SK-N-MC (cell line): ENCODE measurements at places on chromosomes 16 and 17.
A peak's percentile ranks its signal among the peaks of the same experiment; 100 is the strongest.

- DNase-seq: no peak
These were observed 14.6 kb upstream of the CNGB1 start for GRCh38 chr16:57985204-57986181.

- no peak for DNase-seq
These were observed 274.2 kb upstream of the SOX9 start for GRCh38 chr17:71846561-71847110.

DNA sequence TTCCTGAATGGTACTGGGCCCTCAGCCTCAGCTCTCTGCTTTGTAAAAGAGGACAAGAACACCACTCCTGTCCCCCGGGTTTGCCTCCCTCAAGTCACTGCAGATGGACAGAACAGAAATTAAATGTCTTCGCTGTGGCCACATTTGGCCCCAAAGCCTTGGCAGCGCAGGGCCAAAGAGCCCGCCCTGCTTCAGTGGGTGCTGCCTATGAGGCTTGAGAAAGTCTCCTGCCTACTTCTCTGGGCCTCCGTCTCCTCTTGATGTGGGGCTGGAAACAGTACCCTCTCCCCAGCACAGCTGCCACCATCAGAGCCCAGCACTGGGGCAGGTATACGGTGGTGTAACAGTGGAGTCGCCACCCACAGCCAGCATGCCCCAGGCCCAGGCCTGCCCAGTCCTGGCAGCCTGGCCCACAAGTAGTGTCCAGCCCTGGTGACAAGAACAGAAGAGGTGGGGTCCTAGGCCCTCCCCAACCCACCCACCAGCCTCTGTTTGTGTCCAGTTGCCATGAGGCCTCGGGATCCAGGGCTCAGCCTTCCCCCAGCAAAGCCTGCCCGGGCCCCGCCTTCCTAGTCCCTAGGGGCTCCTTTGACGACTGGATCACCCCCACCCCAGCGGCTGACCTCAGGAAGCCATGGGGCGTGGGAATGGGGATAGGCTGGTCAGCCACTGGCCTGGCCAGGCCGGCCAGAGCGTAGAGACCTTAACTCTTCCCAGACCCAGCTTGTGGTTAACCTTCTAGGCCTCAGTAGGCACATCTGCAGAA lies 3.9 kb upstream of the TPPP3 start:
- DNase-seq: no peak

GRCh38 chr17:61568219-61569072 lies 22.6 kb downstream of the NACA2 start:
- no peak for DNase-seq

DNA sequence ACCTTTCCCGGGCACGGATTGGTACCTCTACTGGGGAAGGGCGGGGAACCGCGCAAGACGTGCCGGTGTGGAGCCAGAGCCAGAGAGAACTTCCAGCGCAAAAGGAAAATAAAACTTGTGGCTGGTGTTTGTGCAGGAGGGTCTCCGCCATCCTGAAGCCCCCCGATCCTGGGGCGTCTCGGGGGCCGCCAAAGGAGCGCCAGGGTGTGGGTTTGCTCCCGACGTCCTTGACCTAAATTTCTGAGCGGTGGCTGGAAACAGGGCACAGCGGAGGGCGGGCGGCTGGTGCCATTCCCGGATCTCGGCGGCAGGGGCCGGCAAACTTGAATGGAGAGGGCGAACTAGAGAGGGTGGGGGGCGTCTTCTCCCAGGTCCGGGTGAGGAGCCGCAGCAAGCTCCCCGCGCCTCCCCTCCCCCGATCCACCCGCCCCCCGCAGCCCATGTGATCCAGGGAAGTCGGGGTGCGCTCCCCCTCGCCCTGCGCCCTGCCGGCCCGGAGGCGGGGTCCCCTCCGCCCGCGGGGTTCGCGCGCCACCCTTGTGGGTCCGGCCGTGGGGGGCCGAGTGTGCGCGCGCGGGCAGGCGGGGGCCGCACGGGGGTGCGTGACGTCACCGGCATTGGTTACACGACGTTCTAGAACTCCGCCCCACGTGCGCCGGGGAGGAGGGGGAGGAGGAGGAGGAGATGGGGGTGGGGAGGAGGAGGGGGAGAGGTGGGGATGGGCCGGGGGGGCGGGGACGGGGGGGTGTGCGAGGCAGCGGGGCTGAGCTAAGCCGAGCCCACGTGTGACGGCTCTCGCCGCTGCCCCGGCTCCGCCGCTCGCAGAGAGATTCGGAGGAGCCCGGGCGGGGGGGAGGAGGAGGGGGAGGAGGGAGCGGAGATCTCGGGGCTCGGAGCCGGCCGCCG lies at the start of gene MSI2:
Gene MSI2 (plus strand): TSS at position 748 of the 906 bp plus-strand sequence. CDS start 220 bp downstream, outside the sequence.
- no peak for DNase-seq

DNA sequence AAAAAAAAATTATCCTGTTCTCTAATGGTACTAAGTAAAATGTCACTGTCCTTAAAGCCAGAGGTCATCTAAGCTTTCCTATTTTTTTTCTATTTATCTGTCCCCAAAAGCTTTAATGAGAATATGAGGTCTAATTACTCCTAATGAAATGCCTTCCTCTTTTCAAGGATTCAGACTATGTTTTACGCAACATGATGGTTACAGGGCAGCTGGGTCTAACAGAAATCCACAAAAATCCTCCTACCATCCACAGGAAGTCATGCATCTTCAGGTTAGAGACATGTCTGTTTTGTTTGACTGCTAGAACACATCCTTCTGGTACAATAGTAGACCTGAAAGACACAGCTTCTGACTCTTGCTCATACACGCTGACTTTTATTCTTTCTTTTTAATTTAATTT lies 29.7 kb upstream of the NSRP1 start:
- no peak for DNase-seq

DNA sequence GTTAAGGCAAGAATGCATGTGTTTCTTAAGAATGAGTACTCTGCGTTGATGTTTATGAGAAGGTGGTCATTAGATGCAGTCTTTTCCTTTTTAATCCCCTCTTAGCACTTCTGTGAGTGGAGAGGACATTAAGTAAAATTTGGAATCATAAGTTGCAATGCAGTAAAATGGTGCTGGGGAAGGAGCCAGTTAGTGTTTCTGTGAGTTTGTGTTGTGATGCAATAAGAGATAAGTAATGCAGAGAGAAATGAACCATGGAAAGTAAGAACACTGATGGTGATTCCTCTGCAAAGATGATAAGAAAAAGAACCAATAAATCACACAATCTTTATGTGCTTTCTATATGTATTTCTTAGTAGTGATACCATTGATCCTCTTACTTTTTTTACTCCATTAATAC lies 20.0 kb downstream of the ABHD15 start:
- DNase-seq: no peak

- DNase-seq: peak; percentile 6
These were observed 30.2 kb downstream of the AATF start for GRCh38 chr17:36978810-36979564.

- no peak for DNase-seq
These were observed 223.3 kb downstream of the CBLN1 start for GRCh38 chr16:49058382-49058781.

DNA sequence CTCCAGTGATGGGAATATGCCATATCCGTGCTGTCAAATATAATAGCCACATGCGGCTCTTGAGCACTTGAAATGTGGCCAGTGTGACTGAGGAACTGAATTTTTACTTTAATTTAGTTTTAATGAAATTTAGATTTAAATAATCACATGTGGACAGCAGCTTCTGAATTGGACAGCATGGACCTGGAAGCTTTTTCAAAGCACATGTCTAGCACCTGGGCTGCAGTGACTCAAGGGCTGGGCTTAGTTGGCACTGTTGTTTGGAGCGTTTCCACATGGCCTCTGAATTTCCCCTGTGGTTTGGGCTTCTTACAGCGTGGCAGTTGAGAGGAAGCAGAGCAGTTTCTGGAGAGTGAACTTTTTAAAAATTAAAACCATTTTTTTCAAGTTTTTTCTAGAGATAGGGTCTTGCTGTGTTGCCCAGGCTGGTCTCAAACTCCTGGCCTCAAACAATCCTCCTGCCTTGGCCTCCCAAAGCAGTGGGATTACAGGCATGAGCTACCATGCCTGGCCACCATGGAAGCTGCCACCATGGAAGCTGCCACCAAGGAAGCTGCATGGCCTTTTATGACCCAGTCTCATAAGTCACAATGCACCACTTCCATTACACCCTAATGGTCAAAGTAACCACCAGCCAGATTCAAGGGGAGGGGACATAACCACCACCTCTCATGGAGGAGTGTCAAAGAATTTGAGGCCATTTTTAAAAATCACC lies 6.7 kb upstream of the TOB1 start:
- no peak for DNase-seq

DNA sequence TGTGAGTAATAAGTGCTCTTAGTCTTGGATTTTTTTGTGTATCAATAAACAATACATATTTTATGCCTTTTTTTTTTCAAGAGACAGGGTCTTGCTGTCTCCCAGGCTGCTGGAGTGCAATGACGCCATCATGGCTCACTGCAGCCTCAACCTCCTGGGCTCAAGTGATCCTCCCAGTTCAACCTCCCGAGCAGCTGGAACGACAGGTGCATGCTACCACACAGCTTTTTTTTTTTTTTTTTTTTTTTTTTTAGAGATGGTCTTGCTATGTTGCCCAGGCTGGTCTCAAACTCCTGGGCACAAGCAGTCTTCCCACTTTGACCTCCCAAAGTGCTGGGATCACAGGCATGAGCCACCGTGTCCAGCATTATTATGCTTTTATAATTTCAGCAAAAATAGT lies 13.0 kb downstream of the ACSF2 start:
- DNase-seq: no peak

- DNase-seq: no peak
These were observed 9.7 kb upstream of the NKD1 start for GRCh38 chr16:50538411-50539052.

DNA sequence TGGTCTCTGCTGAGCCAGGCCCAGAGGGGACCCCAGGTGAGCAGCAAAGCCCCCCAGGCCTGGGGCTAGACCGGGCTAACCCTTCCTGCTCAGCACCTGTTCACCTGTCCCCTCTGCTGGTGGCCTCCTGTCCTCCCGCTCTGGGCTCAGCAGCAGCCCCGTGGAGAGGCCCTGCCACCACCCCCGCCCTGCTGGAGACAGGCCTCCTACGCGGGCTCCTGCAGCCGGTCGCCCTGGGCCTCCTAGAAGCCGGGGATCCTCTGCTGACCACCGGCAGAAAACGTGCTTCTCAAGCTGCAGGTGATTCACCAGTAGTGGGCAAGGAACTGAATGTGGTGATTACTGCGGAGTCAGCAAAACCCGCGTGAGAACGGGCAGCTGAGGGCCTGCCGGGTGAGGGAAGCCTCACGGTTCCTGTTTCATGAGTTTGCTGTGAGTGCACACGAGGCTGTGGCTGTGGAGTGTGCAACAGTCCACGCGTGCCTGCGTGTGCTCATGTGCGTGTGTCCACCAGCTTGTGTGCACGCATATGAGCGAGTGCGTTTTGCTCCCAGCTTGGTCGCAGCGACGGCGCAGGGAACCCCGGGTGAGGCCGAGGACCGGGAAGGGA lies 792 bp downstream of the SECTM1 start:
- no peak for DNase-seq

GRCh38 chr17:76736349-76737081 lies 616 bp downstream of the SRSF2 start:
- no peak for DNase-seq

GRCh38 chr17:5821803-5822202 lies 237.5 kb upstream of the NLRP1 start:
- DNase-seq: no peak

GRCh38 chr16:66863707-66864106 lies 16.6 kb upstream of the PDP2 start:
- DNase-seq: no peak

GRCh38 chr16:47304563-47304962 lies 156.3 kb downstream of the ITFG1 start:
- no peak for DNase-seq

DNA sequence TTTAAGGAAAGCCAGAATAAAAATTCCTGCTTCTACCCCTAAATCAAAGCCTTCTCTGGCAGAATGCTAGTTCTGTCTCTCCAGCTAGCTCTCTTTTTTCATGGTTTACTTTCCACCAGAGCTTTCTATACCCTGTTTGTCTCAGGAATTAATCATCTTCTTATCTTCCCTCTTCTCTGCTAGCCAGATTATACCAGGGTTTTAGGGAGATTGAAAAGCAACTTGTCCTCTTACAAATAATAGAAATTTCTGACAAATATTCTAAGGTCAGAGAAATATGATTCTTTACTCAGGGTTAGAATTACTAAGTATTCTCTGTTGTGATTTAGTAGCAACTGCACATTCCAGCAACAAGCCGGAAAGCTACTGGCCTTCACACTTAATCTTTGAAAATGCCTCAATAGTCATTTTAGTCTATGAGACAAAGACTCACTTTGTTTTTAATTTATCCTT lies 166.4 kb downstream of the TANC2 start:
- no peak for DNase-seq

DNA sequence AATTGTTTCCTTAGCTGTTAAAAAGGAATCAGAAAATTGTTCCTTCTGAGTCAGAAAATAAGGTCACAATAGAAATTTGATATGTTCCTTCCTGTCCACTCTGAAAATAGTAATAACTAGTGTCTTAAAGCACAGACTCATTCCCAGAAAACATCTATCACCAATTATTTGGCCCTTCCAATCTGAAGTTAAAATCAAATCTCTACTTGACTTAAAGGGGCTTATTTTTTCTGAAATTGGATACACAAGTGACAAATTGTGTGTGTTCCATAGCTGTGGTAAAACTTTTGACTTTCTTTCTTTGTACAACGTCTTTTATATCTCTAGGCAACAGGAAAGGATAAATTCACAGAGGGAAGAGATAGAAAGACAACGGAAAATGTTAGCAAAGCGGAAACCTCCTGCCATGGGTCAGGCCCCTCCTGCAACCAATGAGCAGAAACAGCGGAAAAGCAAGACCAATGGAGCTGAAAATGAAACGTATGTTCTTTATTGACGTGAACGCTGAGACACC lies 54.5 kb upstream of the MRC2 start:
- DNase-seq: no peak

- DNase-seq: no peak
These were observed 601 bp upstream of the NGFR start for GRCh38 chr17:49494399-49494985.

DNA sequence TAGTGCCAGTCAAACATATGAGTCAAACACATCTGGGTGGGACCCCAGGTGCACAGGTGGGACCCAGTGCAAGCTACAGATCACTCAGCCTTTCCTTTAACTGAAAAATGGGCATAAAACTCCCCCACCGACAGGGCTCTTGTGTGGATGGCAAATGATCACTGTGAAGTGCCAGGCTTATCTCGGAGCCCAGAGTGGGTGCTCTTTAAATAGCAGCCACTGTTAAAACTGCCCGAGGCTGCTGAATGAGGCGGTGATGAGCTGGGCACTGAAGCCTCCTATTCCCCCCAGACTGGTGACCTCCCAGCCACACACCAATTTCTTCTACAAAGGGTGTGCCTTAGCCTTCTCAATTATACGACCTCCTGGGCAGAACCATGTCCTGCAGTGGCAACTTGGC lies 433.8 kb downstream of the SLC39A11 start:
- DNase-seq: no peak

DNA sequence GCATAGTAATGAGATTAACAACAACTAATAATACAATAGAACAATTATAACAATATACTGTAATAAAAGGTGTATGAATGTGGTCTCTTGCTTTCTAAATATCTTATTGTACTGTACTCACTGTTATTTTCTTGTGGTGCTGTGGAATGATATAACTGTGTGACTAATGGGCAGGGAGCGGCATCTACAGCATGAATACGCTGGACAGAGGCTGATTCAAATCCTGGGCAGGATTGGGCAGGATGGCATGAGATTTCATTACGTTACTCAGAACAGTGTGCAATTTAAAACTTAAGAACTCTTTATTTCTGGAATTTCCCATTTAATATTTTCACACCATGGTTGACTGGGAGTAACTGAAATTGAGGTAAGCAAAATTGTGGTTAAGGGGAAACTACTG lies 1239.8 kb upstream of the GOT2 start:
- no peak for DNase-seq
